ENCODE measurements at places on chromosomes 5 and 9. TPM values are rescaled to one million over a fixed set of nuclear protein-coding genes. Genes with fewer than 3 reads are reported as not detected.

GRCh38 chr5:154157483-154158378, 32.8 kb upstream of the GALNT10 start:
- no peak for DNase-seq

Gene ENC1
- total RNA-seq, result 53.6 TPM

DNA sequence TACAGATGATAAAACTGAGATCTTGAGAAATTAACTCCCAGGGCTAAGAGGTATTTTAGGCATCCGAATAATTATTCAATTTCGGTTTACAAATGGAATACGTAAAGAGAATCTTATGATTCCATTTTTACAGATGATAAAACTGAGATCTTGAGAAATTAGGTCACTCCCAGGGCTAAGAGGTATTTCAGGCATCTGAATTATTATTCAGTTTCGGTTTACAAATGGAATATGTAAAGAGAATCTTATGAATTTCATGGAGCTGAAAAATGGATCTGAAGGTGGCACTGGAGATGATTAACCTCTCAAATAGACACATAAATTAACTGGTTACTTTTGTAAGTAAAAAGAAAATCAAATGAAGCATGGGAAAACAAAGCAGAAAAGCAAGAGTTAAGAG, 44.2 kb downstream of the FGF1 start:
- no peak for DNase-seq

Gene POMT1
- 48.0 TPM for total RNA-seq

Gene TARS1
- total RNA-seq, result 253 TPM

All from chondrocyte (in vitro differentiated cells).